ENCODE measurements at places on chromosomes 5 and 9.

DNA sequence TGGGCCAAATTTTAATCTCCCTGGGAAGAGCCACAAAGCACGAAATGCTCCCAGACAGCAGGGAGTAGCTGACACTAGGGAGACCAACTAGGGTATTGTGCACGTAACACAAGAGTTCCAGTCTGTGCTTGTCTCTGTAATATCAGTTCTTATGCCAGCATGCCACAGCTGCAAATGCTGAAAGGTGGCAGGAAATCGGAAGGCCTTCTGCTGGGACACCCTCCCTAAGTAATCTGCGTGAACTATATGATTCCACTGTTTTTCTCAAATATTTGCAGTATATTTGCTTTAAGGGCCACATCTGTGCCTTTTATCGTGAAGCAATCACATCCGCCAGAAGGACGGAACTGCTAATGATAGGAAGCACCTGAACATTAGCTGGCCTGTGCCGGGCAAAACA, 12.6 kb downstream of the VLDLR start:
- DNase-seq, result no peak

GRCh38 chr9:2923766-2924379, 80.0 kb upstream of the PUM3 start:
- no peak for DNase-seq

DNA sequence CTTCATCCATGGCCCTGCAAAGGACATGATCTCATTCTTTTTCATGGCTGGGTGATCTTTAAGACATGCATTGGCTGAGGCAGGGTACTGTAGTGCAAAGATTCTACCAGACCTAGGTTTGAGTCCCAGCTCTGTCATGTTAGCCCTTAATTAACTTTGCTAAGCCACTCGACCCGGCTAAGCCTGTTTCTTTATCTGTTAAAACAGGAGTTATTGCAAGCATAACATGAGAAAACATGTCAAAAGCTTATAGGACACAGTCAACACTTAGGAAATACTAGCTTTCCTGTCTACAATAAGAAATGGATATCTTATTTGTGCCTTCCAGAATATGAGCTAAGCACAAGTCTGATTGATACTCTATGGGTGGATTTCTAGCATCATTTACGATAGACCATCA, 92.6 kb downstream of the RASEF start:
- no peak for DNase-seq

DNA sequence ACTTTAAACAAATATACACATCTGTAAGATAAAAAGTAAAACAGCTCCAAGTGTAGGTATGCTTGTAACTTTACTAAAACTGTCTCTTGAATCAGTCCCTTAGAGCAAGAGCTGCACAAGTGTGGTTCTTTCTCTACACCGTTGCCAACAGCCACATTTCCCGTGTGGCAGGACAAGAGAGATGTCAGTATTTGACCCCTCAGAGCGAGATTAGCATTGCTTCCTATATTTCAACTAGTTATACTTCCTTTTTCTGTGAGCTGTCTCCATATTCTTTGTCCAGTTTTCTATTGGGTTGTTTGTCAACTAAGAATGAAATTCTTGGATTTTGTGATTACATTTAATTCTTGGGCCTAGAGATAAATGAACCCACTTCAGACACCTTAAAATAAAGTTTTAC, 8.0 kb downstream of the PLIN2 start:
- no peak for DNase-seq

DNA sequence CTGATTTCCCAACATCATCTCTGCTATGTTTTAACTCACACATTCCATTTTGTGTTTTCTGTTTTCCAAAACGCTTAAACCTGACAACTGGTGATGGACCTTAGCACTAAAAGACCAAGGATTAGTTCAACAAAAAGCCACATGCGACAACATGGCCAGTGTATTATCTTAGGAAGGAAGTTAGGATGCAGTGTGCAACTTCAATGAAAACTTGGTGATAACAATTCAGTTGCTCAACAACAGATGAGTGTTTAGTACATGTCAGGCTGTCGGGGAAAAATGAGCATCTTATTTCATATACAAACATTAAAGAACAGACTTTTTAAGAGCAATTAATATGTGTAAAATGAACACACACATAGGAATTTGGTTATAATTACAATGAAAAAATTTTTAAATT, 780.0 kb downstream of the SEMA5A start:
- no peak for DNase-seq

DNA sequence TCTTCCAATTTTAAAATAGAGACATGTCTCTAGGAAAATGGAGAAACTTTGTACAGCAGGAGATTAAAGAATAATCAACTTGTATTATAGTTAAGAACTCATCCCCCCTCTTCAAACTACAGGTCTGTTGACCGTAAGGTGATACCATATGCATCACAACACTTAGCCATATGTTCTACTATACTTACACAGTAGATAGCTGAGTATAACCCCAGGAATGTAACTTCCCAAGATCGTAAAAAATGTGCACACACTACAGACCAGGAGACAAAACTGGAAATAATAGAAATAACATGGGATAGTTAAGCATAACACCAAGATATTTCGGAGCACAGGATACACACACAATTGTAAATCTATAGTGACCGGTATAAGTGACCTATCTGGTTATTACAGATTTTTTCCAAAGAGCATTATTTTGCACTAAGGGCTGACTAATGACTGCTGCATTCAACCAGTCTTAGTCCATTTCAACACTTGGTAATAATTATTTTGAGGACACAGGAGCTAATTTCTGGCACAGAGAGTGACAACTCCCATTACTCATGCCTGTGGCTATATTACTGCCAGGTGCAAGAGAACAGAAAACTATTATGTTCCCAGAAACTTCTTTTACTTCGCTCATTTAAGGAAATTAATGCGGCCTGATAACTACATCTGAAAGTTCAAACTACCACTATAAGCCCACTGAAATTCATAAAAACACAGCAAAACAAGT, 15.4 kb upstream of the ZNF622 start:
- no peak for DNase-seq

DNA sequence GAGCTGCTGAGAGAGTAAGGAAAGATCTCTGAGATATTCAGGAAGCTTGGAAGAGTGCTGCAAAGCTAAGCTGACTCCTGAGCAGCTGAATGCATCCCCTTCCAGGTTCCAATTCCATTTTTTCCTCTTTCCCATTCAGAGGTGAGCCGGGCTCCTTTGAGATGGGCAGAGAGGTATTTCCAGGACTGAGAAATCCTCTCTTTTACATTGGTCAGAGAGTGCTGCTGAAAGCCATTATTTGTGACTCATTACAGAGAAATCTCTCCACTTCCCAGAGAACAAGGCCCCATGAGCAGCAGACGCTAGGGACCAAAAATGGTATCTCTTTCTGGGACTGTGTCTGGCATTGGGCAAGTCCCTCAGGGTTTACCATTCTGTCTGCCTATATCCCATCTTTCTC, 3.7 kb downstream of the MCTP1 start:
- DNase-seq, result no peak

DNA sequence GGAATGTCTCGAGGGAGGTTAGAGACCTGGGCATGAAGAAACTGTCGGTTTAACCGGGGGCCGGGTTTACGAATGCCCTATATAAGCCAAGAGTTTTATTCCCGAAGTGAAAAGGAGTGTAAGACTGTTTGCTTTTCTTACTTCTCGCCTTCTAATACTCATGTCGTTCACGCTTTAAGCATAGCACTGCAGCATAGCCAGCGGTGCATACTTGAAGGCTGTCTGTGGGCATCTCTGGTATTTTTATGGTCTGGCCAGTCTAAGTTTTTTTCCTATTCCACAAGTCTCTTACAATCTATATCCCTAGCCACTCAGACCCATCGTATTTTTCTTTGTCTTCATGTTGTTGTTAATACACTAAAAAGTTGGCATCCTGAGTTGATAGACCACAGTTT, 1.2 kb downstream of the UHRF2 start:
- no peak for DNase-seq

DNA sequence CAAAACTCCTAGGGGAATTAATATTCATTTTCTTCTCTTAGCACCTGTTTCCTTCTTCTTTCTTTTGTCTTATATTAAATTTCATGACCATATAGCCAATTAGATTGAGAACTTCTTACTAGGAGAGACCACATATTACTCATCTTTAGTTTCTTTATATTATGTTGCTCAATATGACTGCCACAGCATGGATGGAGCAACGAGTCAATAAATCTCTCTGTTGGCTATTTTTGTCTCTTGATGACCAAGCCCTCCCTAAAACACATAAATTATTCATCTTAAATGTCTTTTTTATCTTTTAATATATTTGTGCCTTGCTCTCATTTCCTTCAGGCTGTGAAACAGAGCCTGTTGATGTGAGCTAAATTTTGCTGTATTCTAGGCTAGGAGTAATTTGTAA, 123.0 kb downstream of the ADAMTSL1 start:
- no peak for DNase-seq

DNA sequence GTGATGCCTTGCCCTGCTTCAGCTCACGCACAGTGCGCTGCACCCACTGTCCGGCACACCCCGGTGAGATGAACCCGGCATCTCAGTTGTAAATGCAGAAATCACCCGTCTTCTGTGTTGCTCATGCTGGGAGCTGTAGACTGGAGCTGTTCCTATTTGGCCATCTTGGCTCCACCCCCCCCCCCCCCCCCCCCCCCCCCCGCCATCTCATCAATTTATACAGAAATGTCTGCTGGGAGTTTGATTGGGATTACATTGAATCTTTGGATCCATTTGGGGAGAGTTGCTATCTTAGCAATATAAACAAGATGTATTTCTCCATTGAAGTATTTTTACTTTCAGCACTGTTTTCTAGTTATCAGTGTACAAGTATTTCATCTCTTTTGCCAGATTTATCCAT, 55.2 kb downstream of the RIC1 start:
- no peak for DNase-seq
